Small intestine (tissue), 16 donors: ENCODE measurements at places on chromosomes 12 and 14.
A peak's percentile ranks its signal among the peaks of the same experiment; 100 is the strongest.

DNA sequence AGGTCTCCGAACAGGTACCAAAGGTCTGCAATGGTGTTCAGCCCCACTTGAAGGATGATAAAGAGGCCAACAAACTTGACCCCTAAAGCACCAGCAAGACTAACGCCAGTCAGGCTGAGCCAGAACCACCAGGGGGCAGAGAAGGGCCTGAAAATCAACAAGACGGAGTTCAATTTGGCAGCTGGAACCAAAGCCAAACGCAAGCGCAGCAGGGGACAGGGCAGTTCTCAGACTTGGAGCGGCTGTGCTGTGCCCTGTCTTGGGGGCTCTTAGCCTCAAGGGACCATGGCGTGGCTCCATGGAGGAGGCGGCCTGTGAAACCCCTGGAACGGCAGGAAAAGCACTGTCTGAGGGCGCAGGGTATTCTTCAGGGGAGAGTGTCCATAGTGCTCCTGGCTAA, 19.6 kb downstream of the POMT2 start:
- H3K27ac ChIP-seq: no peak overlapping the region
- H3K4me3 ChIP-seq: no peak overlapping the region
- H3K36me3 ChIP-seq: peaks cover 49% of the 10 kb centered on the region
- no peaks in the 10 kb centered on the region for H3K27me3 ChIP-seq
- peak; percentile 78 for DNase-seq
- H3K4me1 ChIP-seq: peaks cover 30% of the 10 kb centered on the region

GRCh38 chr14:90575781-90576180, 179.0 kb downstream of the CALM1 start:
- H3K36me3 ChIP-seq: no peaks in the 10 kb centered on the region
- DNase-seq: no peak
- no peaks in the 10 kb centered on the region for H3K27me3 ChIP-seq
- H3K27ac ChIP-seq: no peak overlapping the region

GRCh38 chr14:76964695-76965094, 63.8 kb downstream of the IRF2BPL start:
- no peak overlapping the region for H3K4me3 ChIP-seq
- H3K27me3 ChIP-seq: no peaks in the 10 kb centered on the region
- H3K27ac ChIP-seq: no peak overlapping the region
- no peaks in the 10 kb centered on the region for H3K36me3 ChIP-seq

DNA sequence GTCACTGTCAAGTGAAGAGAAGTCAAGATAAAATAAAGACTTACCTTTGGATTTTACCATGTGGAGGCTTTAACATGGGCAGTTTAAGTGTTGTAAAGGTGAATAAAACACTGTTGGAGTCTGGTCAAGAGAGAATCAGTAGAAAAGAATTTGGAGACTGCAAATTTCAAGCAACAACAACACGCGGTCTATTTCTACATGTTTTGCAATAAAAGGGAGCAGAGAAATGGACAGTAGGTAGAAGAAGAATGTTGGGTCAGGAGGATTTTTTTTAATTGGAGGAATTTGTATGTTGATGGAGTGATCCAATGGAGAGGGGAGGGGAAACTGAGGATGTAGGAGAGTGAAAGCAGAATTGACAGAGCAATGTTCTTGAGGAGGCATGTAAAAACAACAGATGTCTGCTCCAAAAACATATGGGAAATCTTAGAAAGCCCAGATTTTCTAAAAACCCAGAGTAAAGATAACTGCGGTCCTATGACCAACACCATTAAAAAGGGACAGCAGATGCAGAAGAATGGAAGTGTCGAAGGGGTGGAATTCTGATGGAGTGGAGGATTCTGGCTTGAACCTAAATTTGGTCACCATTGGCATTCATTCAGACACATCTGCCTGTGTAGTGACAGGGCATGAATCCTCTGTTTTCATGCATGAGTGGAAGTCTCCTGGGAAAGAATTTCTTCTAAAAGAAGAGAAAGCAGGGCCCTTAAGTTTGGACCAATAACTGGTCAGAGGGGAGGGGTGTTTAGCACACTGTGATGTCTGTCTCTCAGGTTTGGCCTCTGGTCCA, 68.0 kb upstream of the OSBPL8 start:
- H3K4me1 ChIP-seq: no peaks in the 10 kb centered on the region
- H3K27ac ChIP-seq: no peak overlapping the region
- no peak overlapping the region for H3K4me3 ChIP-seq
- no peaks in the 10 kb centered on the region for H3K27me3 ChIP-seq
- H3K36me3 ChIP-seq: no peaks in the 10 kb centered on the region

GRCh38 chr14:69749956-69750355, 17.0 kb upstream of the SRSF5 start:
- H3K36me3 ChIP-seq: no peaks in the 10 kb centered on the region
- H3K27ac ChIP-seq: peak overlapping the region; percentile 30
- no peak overlapping the region for H3K4me3 ChIP-seq
- no peaks in the 10 kb centered on the region for H3K27me3 ChIP-seq
- H3K4me1 ChIP-seq: no peaks in the 10 kb centered on the region
- peak; percentile 84 for DNase-seq

DNA sequence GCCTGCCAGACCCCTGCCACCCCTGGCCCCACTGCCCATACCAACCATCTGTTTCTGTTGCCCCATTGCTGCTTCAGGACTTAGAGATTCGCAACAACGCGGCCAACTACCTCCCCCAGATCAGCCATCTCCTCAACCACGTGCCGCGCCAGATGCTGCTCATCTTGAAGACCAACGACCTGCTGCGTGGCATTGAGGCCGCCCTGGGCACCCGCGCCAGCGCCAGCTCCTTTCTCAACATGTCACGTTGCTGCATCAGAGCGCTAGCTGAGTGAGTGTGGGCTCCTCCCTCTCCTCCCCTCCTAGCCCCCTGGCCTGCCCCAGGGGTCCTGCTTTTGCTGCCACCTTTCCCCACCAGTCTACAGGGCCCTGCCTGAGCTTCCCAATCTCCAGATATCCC, 131.5 kb downstream of the ADCK1 start:
- DNase-seq: no peak
- peaks cover 8% of the 10 kb centered on the region for H3K36me3 ChIP-seq
- H3K27me3 ChIP-seq: no peaks in the 10 kb centered on the region
- no peak overlapping the region for H3K4me3 ChIP-seq
- no peaks in the 10 kb centered on the region for H3K4me1 ChIP-seq

DNA sequence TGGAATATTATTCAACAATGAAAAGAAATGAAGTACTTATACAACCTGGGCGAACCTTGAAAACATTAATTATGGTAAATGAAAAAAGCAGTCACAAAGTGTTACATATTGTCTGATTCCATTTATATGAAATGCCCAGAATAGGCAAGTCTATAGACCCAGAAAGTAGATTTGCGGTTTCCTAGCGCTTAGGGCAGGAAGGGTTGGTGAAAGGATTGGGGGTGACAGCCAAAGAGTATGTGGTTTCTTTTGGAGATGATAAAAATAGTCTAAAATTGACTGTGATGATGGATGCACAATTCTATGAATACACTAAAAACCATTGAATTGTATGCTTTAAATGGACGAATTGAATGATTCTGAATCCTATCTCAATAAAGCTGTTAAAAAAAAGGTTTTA, 55.8 kb downstream of the RESF1 start:
- H3K36me3 ChIP-seq: no peaks in the 10 kb centered on the region
- H3K4me1 ChIP-seq: no peaks in the 10 kb centered on the region
- no peak for DNase-seq
- no peaks in the 10 kb centered on the region for H3K27me3 ChIP-seq

GRCh38 chr14:90956273-90956672, 104.2 kb downstream of the RPS6KA5 start:
- no peaks in the 10 kb centered on the region for H3K27me3 ChIP-seq
- peaks cover 6% of the 10 kb centered on the region for H3K36me3 ChIP-seq
- no peak overlapping the region for H3K27ac ChIP-seq
- DNase-seq: no peak
- H3K4me1 ChIP-seq: no peaks in the 10 kb centered on the region
- H3K4me3 ChIP-seq: no peak overlapping the region

GRCh38 chr12:110861729-110862128, 14.9 kb downstream of the CCDC63 start:
- H3K4me1 ChIP-seq: no peaks in the 10 kb centered on the region
- no peak overlapping the region for H3K27ac ChIP-seq
- DNase-seq: no peak
- no peaks in the 10 kb centered on the region for H3K36me3 ChIP-seq
- no peaks in the 10 kb centered on the region for H3K27me3 ChIP-seq

DNA sequence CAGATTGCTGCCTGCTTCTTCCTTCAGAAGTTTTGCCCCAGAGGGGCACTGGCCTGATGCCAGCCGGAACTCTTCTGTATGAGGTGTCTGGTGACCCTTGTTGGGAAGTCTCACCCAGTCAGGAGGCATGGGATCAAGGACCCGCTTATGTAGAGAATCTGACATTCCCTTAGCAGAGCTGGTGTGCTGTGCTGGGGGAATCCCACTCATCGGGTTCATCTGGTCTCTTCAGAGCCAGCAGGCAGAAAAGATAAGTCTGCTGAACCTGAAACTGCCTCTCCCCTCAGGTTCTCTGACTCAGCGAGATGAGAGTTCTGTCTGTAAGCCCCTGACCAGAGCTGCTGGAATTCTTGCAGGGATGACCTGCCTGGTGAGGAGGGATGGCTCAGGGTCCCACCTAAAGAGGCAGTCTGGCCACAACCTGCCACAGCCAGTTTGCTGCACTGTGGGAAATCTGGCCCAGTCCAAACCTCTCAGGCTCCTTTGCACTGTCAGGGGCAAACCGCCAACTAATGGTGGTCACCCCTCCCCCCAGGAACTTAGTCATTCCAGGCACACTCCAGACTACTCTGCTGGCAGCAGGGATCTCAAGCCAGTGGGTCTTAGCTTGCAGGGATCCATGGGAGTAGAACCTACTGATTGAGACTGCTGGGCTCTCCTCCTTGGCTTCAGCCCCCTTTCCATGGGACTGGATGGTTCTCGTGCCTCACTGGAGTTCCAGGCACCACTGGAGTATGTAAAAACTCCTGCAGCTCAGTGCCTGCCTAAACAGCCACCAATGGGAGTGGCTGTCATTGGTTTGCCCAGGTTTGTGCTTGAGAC, 4.1 kb downstream of the CLEC2D start:
- H3K4me3 ChIP-seq: peak overlapping the region; percentile 8
- no peaks in the 10 kb centered on the region for H3K27me3 ChIP-seq
- peak overlapping the region; percentile 36 for H3K27ac ChIP-seq
- no peaks in the 10 kb centered on the region for H3K4me1 ChIP-seq
- no peaks in the 10 kb centered on the region for H3K36me3 ChIP-seq

GRCh38 chr12:109567967-109568366, 5.3 kb downstream of the MMAB start:
- no peaks in the 10 kb centered on the region for H3K27me3 ChIP-seq
- peaks cover 7% of the 10 kb centered on the region for H3K4me1 ChIP-seq
- no peak for DNase-seq
- no peak overlapping the region for H3K4me3 ChIP-seq

DNA sequence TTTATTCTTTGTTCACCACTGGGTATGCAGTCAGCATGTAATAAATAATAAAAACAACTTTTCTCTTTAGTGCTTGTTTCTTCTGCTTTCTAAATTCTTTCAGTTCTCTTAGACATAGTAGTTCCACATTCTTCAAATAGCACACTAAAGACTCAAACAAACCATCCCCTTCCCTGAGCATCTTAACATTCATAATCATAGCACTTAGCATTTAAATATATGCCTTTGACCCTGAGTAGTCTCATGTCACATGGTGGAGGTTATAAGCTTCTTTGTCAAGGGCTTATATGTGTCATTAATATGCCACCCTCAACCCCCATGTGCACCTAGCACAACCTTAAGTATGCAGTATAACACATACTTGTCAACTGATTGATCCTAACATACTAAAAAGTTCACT, 212.7 kb downstream of the PHLDA1 start:
- H3K4me3 ChIP-seq: no peak overlapping the region
- H3K27ac ChIP-seq: no peak overlapping the region
- no peaks in the 10 kb centered on the region for H3K27me3 ChIP-seq
- DNase-seq: no peak

GRCh38 chr12:24038211-24038997, 88.9 kb upstream of the SOX5 start:
- no peak overlapping the region for H3K4me3 ChIP-seq
- no peaks in the 10 kb centered on the region for H3K4me1 ChIP-seq
- no peak overlapping the region for H3K27ac ChIP-seq
- no peaks in the 10 kb centered on the region for H3K36me3 ChIP-seq

DNA sequence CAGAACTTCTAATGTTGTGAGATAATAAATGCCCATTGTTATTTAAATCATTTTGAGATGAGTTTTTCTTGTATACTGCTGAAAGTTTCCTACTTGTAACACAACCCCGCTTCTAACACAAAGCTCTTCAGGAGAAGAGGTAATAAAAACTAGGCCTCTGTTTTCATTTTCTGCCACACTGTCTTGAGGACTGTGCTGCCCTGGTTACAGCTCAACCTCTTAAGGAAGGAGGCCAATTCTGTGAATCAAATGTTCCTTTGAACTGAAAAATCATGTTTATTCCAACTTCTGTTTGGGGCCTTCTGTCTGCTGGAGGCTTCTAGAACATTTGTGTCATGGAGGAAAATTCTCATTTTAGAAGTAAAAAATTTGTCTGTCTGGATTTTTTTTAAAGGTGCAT, 100.3 kb downstream of the LRIG3 start:
- DNase-seq: peak; percentile 14
- no peak overlapping the region for H3K4me3 ChIP-seq
- H3K4me1 ChIP-seq: no peaks in the 10 kb centered on the region
- no peak overlapping the region for H3K27ac ChIP-seq

- DNase-seq: peak; percentile 98
- H3K27me3 ChIP-seq: no peaks in the 10 kb centered on the region
- H3K27ac ChIP-seq: peak within 1 kb of the TSS; percentile 99
- H3K4me3 ChIP-seq: peak within 1 kb of the TSS; percentile 64
- H3K36me3 ChIP-seq: no peaks in the 10 kb centered on the region
- H3K4me1 ChIP-seq: no peaks in the 10 kb centered on the region
Measured at GRCh38 chr14:93332853-93333630, at the start of gene BTBD7. TSS of gene BTBD7 (minus strand) at chr14:93333036. CDS start at chr14:93296051, 36,985 bp downstream.

DNA sequence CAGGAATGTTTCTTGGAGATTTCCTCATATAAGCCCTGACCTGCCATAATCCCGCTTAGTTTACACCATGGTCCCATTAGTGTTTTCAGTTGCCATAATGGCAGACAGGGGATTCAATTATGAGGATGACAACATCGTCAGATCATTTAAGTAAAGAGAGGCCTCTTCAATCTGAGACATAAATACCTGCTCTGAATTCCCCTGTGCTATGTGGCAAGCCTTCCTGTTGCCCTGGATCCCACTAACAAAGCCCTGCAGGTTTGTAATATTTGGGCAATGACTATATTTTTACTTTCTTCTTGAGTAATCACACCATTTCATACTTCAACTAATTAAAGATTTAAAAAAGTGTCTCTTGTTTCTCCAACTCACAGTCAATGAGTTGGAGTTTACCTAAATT, 108.9 kb downstream of the TRAFD1 start:
- DNase-seq: no peak
- H3K27me3 ChIP-seq: no peaks in the 10 kb centered on the region
- peaks cover 45% of the 10 kb centered on the region for H3K36me3 ChIP-seq
- H3K4me1 ChIP-seq: no peaks in the 10 kb centered on the region
- no peak overlapping the region for H3K27ac ChIP-seq
- H3K4me3 ChIP-seq: no peak overlapping the region
